DMS79 treated with DMSO at 0.1 percent for 48 hours (cell line): ENCODE measurements at places on chromosomes 11 and 22.

- no peak for DNase-seq
These were observed 432.2 kb downstream of the TBC1D22A start for GRCh38 chr22:47194476-47195155.

GRCh38 chr11:28559492-28559891, 451.3 kb downstream of the METTL15 start:
- no peak for DNase-seq

GRCh38 chr11:74546752-74547151, 45.6 kb upstream of the POLD3 start:
- peak; percentile 75 for DNase-seq

DNA sequence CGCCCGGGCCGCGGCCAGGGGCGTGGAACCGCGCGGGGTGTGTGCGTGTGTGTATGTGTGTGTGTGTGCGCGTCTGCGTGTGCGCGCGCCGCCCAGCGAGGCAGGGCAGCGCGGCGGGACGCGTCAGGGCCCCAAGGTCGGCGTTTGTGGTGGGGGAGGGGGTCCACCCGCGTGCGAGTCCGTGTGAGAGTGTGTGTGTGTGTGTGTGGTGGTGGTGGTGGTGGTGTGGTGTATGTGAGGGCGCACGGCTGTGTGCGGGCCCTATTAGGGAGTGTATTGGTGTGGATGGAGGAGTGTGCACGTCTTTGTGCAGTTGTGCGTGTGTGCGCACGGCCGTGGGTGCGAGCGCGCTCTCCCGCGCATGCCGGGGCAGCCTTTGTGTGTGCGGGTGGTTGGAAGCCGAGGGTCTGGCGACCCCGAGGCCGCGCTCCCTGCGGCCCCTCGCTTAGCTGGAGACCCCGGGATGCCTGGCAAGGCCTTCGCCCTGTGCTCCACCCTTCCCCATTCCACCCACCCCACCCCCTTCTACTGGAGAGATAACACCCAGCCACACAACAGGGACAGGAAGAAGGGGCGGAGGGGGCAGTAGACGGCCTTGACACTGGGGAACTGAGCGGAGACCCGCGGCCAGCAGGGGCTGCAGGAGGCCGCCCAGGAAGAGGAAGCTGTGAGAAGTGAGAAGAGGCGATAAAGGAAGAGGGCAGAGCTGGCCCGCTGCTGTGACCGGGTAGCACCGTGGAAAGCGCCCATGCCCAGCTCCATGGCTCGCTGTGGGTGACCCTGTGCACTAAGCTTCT, 528 bp upstream of the ARRB1 start:
- no peak for DNase-seq

DNA sequence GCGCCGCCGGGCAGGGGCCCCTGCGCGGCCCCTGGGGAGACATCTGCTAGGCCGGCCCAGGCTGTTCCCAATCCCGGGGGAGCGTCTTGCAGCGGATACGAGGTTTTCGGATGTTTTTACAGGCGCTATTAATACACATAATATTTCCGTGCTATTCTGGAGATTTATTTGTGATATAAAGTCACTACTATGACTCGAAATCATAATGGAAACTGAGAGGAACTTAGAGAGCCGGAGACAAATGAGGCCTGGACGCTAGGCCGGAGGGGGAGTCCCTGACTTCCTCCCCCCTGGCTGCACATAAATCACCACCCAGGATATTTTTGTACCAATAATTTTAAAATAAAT, 91.7 kb upstream of the ANO1 start:
- DNase-seq = no peak

DNA sequence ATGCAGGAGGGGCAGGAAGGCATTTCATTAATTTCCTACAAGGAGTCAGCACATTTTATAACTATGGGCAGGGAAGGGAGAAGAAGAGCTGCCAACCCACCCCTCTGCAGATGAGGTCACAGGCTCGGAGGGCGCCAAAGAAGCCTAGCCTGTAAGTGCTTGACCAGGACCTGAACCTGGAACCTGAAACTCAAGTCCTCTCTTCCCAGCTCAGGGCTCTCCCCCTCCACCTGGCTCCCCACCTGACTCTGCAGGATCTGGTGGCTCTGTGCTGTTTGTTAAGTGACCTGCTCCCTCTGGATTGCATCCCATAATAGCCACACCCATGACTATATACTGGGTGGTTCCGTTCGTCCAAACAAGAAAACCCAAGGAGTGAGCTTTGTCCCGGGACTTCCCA, 27.3 kb downstream of the SCGB1A1 start:
- DNase-seq = no peak

DNA sequence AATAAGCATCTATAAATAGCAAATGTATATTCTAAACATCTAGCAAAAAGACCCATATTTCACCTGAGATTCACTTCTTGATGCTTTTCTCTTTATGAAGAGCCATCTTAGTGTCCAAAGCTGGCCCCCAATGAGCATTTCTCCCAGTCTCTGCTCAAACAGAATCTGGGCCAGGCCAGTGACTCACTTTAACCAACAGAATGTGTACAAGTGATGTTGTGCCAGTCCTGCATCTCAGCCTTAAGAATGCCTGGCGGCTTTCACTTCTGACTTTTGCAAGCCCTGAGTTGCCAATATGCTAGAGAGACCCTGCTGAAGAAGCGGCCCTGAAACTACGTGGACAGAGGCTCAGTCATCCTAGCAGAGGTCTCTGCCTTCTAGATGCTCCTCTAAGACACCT, 6.9 kb upstream of the COPB1 start:
- no peak for DNase-seq

DNA sequence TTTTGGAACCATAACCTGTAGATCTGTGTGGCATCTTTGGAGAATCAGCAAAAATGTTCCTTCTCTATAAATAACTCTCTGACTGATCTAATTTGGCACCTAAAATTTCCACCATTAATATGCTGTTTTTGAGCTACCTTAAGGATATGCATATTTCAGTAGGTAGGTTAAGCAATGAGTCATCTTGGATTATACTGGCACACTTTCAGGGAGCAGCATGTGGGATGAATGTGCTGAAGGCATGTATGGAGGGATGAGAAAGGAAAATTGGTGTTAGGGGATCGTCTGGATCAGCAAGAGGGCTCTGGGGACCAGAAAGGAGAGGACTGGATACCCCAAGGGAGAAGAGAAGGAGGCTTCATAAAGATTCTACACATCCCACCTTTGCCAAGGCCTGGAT, 44.6 kb upstream of the ELF5 start:
- DNase-seq = no peak

GRCh38 chr11:111835665-111836064, 35.7 kb downstream of the ALG9 start:
- DNase-seq = no peak

- DNase-seq = no peak
These were observed 132.7 kb downstream of the CASP12 start for GRCh38 chr11:104765401-104766095.
